Activated CD4-positive, alpha-beta T cell treated with anti-CD3 and anti-CD28 coated beads, Interleukin-2, Interleukin-4, amounts not matched to agents 100 ng/mL and 50 ng/mL, durations not matched to agents 16 hours and 8 hours (primary cell): ENCODE measurements at places on chromosomes 7 and 10.

DNA sequence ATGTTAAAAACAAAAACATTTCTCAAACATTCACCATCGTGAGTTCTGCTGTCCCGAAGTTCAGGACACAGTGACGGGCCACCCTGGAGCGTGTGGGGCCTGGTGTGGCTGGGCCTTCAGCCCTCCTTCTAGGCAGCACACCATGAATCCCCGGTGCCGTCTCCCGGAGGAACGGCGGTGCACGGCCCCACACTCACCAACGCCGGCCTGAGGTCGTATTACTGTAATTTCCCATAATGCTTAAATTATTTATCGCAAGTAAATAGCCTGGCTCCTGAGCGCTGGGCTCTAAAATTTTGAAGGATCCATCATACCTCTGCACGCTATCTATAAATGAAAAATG is 1.4 kb downstream of the STK32C start:
- no peak for DNase-seq

DNA sequence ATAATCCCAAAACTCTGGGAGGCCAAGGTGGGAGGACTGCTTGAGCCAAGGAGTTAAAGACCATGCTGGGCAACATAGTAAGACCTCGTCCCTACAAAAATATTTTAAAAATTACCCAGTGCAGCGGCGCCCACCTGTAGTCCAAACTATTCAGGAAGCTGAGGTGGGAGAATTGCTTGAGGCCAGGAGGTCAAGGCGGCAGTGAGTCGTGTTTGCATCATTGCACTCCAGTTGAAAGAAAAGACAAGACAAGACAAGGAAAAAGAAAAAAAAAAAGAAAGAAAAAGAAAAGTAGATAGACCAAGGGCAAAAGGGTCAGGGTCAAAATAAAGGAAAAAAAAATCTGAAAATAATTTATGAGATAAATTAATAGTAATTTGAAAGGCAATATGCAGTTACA is 5.8 kb downstream of the ANXA7 start:
- no peak for DNase-seq

- no peak for DNase-seq
These were observed 50.5 kb upstream of the TRIM8 start for GRCh38 chr10:102593804-102594079.

GRCh38 chr10:63614371-63614891 is 93.2 kb downstream of the REEP3 start:
- no peak for DNase-seq

GRCh38 chr7:110531186-110531585 is 559.7 kb upstream of the LRRN3 start:
- DNase-seq: no peak

DNA sequence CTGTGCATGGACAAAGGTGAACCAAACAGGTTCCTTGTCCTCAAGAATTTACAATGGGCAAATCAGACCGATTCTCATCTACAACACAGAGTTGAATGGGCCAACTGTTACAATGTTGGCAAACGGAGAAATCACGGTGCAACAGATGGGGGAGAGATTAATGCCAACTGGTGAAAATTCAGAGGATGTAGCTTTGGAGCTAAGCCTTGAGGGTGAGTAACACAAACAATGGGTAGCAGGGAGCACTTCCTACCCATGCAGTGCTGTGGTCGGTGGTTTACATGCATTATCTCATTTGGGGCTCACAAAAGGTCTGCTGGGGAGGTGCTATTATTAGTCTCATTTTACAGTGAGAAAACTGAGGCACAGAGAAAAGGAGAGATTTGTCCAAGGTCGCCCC is 902 bp upstream of the NFE2L3 start:
- no peak for DNase-seq

DNA sequence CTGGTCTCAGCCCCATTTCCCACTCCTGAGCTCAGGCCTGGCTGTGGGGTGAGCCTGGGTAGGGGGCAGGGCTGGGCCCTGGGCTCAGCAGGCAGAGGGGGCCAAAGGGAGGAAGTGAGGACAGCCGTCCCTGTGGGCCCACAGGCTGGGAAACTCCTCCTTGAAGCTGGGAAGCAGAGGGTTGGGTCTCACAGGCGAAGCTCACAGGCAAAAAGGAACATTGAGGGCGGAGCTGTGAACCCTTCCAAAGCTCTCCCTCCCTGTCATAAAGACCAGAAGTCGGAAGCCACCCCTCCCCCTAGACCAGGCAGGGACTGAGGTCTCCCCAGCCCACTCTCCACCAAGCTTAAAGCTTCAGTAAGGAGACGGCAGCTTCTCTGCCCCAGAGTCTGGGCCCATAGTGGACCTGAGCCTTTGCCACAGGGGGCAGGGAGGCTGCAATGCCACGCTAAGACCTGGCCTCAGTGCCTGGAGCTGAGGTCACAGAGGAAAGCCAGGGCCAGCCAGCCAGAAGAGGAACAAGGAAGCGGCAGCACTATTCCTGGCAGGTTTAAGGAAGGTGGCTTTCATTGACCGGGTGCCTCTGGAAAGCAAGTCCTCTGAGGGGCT is 1.0 kb upstream of the KCP start:
- no peak for DNase-seq

DNA sequence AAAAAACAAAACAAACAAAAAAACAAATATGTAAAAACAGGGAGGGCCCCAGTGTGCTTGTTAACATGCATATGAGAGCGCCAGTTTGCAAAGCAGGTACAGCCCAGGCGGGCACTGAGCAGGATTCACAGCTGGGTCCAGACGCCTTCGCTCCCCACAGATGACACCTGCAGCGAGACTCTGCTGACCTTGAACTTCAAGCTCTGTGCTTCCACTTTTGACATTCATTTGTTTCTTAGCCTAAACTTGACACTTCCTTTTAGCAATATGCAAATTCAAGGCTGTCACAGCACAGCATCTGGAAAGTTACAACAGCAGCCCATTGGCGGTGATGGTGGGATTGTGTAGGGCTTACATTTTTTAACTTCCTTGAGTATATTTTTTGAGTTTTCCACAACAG is 88.8 kb upstream of the TNS3 start:
- no peak for DNase-seq

- DNase-seq: no peak
These were observed 185.4 kb downstream of the KMT2E start for GRCh38 chr7:105199386-105199785.

DNA sequence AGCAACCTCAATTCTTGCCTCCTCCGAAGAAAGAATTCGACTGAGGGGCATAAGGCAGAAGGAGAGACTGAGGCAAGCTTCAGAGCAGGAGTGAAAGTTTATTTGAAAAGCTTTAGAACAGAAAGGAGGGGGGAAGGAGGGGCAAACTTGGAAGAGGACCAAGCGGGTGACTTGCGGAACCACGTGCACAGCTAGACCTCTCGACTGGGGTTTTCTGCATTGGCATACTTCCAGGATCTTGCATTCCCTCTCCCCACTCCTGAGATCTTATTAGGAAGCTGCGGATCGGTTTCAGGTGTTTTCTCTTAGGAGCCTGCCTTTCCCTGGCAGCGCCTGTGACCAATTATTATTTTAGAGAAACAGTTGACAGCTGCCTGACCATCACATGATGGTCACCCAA is 20.3 kb upstream of the CPXM2 start:
- DNase-seq: no peak

DNA sequence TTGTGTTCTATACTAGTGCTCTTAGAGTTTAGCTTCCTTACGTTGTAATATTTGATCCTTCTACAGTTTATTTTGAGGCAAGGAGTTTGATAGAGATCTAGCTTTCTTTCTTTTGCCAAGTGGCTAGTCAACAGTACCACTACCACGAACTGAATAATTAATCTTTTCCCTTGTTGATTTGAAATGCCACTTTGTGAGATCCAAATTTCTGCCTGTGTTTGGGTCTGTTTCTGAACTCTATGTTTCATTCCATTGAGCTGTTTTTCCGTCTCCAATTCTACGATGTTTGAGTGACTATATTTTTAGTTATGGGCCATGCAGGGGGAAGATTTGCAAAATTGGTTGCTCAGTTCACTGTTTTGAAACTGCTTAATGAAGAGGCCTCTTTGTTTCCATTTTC is 134.7 kb downstream of the KIAA1217 start:
- DNase-seq: no peak

- DNase-seq: no peak
These were observed 303.0 kb downstream of the ARL4A start for GRCh38 chr7:12990440-12990839.

- DNase-seq: peak; percentile 24
These were observed 132.1 kb downstream of the KLF6 start for GRCh38 chr10:3652886-3653285.

DNA sequence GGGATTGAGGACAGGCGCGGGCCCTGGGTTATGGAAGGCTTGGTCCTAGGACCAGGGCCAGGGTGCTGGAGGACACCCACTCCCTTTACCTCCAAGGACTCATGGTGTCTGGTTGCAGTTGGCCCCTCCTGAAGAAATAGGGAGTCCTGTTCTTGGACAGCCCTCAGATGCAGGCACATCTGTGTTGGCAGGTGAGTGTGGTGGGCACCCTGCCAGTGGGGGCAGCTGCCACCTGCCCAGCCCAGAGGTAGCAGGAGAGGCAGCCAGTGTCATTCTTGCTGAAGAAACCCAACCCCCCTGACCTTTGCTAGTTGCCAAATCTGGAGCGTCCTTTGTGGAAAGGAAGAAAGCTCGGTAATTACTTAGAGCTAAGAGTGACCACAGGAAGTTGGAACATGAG is 8.3 kb downstream of the GALNT17 start:
- no peak for DNase-seq

GRCh38 chr7:39621784-39622411 is 1.5 kb upstream of the RALA start:
- DNase-seq: no peak

DNA sequence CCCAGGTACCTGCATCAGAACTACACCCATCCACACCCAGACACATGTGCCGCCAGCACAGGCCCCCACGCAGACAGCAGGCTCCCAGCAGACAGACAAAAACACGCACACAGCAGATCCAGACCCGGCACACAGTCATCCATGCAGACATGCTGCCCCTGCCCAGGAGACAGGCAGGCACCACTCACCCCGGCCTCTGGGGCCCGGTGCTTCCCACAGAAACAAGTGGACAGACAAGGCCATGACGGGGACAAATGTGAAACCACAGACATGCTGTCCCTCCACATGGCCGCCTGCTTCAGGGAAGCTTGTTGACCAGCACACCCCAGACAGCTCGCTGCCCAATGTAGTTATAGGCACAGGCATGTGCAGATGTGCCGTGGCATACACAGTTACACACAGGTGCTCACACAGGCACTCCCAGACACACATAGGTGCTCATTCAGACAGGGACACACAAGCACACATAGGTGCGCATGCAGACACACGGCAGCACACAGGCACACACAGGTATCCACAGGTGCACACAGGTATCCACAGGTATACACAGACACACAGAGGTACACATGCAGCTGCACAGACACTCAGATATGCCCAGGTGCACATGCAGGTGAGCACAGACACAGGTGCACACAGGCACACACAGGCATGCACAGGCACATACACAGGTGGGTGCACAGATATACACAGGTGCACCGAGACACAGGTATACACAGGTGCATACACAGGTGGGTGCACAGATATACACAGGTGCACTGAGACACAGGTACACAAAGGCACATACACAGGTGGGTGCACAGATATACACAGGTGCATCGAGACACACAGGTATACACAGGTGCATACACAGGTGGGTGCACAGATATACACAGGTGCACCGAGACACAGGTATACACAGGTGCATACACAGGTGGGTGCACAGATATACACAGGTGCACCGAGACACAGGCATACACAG is 10.5 kb upstream of the SCART1 start:
- DNase-seq: no peak

GRCh38 chr10:97608991-97609561 is 19.6 kb downstream of the C10orf62 start:
- DNase-seq: no peak

DNA sequence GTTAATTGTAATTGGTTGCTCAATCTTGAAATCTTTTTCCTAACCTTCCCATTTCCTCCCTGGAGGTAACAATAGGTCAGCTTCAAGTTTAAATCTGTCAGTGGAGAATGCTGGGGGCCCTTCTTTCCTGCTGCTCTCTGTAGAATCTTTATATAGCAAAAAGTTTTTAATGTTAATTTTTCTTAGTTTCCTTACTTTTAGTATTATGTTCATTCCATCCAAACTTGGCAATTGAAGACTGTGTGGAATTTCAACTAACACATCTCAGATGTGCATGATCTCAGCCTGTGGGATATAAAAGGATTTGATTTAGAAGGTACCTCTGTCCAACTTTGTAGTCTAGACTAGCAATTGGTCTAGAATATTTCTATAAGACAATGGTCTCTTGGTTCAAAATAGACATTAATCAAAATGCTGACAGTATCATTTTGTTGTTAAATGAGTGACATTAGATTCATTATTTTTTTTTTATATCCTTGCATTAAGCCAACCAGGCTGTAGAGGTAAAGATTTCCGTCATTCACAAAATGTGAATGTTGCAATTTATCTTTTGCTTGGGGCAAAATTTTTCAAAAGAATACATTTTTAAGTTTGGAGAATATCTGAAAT is 100.4 kb upstream of the SEMA3A start:
- no peak for DNase-seq

GRCh38 chr7:323410-323809 is 33.4 kb downstream of the FOXL3 start:
- DNase-seq: no peak

GRCh38 chr7:17706734-17707133 is 233.6 kb downstream of the SNX13 start:
- DNase-seq: peak; percentile 39

DNA sequence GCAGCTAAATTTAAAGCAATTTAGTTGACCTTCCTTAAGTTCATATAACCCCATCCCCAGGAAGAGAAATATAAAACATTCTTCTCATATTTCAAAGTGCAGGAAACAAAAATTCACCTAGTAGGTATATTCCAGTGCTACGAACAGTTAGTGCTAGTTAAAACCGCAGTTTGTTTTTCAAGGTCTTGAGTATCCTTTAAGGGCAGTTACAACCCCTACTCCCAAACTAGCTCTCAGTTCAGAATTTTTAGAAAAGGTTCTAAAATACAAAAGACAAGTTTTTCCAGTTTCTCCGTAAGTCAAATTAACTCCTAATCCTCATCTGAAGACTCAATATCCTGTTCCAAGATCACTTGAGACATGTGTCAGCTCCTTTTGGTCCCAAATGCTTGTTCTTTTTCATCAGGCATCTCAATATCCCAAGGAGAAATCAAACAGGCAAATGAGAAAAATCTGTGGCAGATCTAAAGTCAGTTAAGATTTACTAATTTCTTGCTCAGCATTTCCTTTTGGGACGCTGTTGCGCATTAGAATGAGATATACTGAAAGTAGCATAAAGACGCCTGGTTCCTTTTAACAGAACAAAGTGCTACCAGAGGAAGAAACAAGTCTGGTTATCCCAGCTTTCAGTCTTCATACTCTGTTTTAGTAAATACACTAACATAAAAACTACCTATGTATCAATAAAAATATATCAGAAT is 51.8 kb downstream of the ARHGAP12 start:
- peak; percentile 66 for DNase-seq

DNA sequence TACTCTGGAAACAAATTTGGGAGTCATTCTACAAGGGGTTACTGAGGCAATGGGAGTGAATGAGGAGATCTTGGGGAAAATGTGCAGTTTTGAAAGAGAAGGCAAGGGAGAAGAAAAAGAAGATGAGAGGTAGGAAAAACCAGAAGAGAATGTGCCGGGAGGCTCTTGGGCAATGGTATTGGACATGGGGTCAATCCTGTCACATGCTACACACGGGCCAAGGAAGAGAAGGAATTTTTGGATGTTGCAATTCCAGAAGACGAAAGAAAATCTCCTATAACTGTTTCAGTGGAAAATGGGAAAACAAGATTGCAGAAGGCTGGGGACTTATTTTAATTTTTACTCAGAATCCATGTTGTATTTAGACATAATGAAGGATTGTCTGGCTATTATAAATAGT is 615.0 kb downstream of the PHTF2 start:
- DNase-seq: no peak

GRCh38 chr10:125513429-125514182 is 169.4 kb downstream of the TEX36 start:
- DNase-seq: no peak
